ENCODE measurements at places on chromosomes 7 and 10.
A peak's percentile ranks its signal among the peaks of the same experiment; 100 is the strongest.

GRCh38 chr10:3135006-3135405 is 37.6 kb downstream of the PITRM1 start:
- no peak for DNase-seq

DNA sequence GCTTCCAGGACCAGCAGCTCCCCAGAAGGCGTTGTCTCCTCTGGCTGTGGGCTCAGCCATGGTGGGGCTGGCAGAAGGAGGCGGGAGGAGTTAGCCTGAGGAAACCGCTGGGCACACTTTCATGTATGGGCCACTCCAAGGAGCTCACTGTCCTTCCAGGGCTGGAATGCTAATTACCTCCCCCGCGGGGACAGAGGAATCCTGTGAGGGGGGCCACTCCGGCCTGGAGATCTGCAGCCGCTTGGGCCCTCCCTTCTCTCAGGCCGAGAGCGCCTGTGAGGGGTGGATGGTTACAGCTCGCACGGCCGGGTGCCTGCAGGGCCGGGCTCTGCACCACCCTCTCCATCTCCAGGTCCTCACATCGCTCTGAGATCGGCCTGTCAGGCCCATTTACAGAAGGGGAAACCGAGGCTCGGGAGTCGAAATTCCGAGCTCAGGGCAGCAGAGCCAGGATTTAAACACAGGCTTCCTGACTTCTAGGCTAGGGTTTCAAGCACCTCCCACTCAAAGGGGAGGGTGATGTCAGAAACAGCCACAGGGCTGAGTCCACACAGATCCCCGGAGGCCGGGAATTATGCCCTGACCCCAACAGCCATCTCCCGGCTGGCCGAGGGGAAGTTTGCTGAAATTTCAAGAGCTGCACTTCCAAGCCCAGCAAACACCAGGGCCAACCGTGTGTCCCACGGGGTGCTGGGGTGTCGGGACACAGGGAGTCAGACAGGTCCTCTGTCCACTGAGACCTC is 59.1 kb downstream of the PDGFA start:
- DNase-seq = no peak

GRCh38 chr10:111934931-111935330 is 248.6 kb downstream of the GPAM start:
- DNase-seq = no peak

DNA sequence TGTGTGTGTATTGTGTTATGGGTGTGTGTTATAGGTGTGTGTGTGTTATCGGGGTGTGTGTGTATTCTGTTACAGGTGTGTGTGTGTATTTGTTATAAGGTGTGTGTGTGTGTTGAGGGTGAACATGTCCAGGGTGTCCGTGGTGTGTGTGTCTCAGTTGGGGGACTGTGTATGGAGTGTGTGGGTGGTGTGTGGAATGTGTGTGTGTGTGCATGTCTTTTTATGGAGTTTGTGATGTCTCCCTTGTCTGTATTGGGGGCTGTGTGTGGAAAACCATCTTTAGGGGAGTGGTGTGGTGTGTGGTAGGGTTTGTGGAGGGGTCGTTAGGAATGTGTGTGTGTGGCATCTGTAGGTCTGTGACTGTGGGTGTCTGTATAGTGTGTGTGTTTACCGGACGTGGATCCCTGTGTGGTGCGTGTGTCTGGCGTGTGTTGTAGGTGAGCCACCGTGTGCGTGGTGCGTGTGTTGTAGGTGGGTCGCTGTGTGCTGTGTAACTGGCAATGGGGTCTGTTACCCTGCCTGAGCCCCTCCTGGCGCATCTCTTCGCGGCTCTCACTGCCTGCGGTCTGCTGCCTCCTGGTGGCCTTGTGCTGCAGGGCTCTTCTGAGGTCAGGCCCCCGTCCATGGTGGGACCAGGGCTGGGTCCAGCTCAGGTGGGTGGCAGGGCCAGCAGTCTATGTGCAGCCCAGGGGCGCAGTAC is 61.7 kb downstream of the PALD1 start:
- DNase-seq = no peak

DNA sequence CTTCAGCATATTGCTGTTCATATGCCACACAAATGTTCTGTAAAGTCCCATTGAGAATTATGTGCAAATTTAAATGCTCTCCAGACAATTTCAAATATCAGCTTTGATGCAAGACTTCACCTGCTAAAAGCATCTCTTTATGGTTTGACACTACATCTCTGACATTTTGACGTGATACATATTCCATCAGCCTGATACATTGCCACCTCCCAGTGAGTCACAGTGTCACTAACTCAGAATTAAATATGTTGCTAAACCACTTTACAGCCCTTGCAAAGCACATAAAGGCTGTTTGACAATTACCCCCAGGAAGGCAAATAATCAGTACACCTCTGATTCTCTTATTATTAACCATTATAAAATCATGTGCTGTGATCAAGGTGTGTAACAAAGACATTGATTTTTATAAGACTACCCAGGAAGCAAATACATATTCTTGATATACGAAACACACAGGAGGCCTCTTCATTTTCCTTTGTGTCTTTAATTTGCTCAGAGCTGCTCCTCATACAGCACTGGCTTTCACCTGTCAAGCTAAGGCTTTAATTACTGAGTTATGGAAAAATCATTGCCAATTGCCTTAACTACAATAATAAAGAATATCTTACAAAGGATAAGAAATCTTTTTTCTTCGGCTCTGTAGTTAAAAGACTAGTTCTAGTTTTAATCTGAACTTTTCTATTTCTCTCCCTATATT is 547.5 kb upstream of the C7orf33 start:
- peak; percentile 57 for DNase-seq

GRCh38 chr7:41466760-41467384 is 236.0 kb downstream of the INHBA start:
- no peak for DNase-seq

- no peak for DNase-seq
Observed at GRCh38 chr7:147089051-147089461, 972.5 kb downstream of the CNTNAP2 start.

DNA sequence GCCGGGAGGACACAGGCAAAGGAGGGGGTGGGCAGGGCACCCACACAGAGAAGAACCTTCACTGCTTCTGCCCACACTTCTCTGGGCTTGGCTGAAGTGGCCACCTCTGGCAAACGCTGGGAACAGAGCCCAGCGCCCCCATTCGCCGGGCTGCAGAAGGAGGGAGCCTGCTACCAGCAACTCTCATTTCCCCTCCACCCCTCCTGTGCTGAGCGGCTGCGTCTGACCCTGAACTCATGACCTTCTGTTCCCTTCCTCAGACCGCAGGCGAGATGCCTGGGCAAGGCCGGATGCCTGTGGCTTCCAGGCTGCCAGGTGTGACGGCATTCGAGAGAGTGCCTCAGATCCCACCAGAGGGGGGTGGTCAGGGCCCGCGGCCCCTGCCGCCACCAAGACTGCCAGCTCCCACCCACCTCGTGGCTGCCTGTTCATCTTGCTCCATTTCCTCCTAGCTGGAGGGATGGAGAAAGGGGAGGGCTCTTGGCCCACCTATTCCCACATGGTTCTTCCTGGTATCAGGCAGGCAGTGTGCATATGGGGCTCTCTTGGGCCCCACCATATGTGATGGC is 19.8 kb downstream of the DNAJB12 start:
- DNase-seq = no peak

GRCh38 chr10:60303778-60304177 is 85.9 kb downstream of the ANK3 start:
- DNase-seq = no peak

DNA sequence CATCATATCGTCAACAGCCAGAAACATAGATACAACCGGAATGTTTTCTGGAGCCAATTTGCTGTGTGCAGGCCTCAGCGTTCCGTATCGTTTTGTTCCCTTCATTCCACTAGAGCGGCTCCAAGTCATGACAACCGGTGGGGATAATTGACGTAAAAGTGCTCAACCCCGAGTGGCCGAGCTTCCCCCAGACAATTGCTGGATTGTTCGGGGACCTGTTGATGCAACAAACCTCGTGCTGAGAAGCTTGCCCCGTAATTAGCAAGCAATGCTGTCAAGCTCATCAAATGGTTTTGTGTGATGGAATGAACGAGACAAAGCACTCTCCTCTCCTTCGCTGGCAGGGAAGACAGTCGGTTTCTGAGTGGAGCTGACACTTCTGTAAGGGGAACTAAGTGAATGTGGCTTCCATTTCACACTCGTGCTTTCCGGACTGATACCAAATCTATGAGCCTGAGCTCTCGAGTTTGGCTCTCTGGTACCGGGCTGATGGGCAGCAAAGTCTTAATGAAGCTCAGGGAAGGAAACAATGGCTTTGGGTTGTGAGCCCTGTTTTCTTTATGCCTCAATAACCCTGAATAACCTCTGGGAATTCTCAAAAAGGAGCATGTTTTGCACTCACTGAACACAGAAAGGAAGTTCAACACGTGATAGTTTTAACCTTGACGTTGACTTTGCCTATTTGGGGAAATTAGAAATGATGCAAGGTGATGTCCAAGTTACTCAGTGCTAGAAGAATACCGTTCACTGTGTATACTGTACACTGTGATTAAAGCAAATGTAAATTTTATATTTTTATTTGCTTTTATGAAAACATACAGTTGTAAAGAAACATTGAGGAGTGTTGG is 220.5 kb downstream of the BAMBI start:
- DNase-seq = no peak

GRCh38 chr7:137755846-137756651 is 90.7 kb downstream of the DGKI start:
- no peak for DNase-seq

GRCh38 chr10:30386801-30387588 is 37.9 kb upstream of the MTPAP start:
- DNase-seq = no peak

- DNase-seq = no peak
Observed at GRCh38 chr7:137880432-137880831, 33.7 kb upstream of the DGKI start.

DNA sequence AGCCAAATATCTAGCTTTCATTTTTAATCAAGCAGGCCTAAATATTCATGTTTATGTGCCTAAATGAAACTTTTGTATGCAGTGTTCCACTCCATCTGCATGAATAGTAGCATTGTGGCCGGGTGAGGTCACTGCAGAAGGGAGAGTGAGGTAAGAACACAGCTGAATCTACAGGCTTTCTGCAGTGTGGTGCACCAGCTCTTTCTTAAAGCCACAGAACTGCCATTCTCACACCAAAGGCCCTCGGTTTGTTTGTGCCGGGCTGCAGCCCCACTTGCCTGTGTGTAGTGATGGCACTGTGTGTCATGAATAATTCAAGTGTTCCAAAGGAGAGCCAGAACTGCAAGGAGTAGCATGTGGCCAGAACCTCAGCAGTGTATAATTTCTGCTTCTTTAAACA is 204.1 kb downstream of the TRIL start:
- no peak for DNase-seq

- no peak for DNase-seq
Observed at GRCh38 chr7:21624320-21624719, 81.5 kb downstream of the DNAH11 start.

DNA sequence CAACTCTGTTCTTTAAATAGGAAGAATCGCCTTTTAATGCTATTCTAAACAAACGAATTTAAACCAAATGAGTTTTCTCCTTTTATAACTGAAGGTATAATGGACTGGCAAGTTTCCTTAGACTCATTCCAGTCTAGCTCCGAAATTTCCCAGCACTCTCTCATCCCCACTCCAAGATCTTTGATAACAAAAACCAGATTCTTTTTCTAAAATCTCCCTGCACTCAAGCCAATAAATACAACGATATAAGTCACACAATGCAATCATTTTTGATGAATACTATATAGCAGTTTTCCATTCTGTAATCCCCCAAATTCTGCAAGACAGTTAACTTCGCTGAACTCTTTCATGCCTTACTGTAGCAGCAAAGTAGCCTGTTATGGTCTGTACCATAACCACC is 1.9 kb downstream of the OGA start:
- no peak for DNase-seq

GRCh38 chr10:69629897-69630650 is at the start of gene FAM241B:
TSS of gene FAM241B (plus strand) at chr10:69630247. CDS start at chr10:69631744, 1,497 bp downstream.
- DNase-seq = peak; percentile 66

DNA sequence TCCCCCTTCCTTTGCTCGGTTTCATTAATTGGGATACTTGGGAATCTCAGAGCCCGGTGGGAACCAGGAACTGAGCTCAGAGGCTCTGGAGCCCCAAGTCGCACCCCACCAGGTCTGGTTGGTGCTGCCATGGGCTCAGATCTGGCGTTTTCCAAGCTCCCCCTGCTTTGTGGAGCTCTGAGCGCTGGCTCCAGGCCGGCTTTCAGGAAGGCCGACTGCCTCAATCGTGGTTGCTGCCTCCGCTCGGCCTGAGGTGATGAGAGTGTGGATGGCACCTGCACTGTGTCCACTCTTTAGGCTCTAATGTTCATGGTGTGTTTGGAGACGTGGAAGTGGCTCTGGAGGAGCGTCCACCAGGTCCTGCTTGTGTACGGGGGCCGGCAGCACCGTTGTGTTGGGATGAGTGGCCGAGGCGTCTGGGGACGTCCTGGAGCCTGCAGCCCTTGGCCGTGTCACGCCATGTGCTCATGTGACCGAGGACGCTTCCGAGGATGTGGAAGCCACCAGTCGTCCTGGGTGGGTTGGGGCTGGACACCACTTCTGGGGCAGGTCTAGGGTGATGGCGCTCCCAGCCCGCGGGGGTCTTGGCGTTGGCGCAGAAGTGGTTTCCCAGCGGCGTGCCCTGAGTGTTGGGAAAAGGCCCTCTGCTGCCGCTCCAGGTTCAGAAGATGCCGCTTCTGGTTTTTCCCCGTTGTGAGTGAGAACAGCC is 8.2 kb downstream of the INPP5A start:
- no peak for DNase-seq

- DNase-seq = no peak
Observed at GRCh38 chr10:125152450-125153368, 7.7 kb downstream of the CTBP2 start.

DNA sequence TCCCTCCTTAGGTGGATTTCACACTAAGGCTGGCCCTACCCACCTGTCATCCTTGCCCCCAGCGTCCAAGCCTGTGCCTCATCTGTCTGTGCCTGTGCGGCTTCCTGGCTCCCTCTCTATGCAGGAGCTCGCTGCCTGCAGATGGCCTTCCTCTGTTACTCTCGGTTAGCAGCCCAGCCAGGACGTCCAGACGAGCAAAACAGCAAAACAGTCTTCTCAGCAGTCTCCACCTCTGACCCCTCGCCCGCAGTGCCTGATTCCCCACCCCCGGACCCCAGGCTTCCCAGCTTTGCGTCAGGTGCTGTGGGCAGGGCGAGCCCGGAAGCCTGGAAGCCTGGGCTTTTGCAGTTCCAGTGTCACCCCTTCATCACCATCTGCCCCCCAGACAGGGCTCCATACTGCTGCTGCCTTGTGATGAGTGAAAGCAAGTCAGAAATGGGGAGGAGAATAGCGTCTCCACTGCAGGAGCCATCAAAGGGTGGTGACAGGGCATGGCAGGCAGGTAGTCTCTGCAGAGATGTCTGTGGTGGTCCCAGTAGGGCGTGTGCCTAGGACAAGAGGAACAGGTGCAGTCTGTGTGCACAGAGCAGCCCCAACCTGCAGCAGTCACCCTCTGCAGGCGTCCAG is 88.5 kb downstream of the ADCY1 start:
- no peak for DNase-seq

DNA sequence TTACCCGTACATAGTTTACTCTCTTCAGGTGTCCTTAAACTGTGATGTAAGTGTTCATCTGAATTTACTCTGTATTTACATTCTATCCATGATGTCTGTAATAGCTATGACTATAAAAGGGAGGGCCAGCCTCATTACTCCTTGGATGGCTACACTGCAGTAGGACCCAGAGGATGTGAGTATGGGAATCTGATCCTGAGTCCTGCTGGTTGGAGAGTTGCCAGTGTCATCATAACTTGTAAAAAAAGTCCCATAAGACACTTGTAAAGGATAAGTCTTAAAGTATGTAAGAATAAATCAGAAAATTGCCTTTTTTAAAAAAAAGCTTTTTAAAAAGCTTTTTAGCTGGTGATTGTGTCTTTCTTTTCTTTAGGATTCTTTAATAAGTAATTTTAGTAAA is 95.4 kb downstream of the PPP1R9A start:
- DNase-seq = no peak
